LoVo (cell line): ENCODE measurements at places on chromosomes 3 and 15.

DNA sequence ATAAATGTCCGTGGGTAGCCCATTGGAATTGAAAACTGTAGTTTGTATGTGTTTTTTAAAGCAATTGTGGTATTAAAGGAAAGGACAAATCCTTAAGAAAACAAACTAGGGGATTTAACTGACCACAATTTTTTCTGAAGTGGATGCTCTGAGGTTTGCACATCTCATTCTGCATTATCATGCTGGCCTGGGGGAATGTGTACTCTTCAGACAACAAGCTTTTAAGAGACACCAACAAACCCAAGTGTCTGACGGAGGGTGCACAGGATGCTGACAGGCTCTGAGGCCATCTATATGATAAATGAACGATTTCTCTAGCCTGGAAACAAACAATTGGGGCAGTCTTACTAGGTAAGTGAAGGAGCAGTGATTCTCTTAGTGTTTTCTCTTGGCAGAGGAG is 9.1 kb downstream of the LINS1 start:
- no peak for DNase-seq

GRCh38 chr3:53250453-53250852 is 5.4 kb downstream of the TKT start:
- no peak for DNase-seq

DNA sequence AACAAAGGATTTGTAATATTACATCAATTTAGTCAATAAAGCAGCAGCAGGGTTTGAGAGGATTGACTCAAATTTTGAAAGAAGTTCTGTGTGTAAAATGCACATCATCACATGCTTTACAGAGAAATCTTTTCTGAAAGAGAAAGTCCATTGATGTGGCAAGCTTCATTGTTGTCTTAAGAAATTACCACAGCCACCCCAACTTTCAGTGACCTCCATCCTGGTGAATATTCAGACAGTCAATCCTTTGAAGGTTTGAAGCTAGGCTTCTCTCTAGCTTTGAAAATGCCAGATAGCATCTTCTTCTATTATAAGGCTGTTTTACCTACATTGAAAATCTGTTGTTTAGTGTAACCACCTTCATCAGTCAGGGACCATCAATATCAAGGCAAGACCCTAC is 51.8 kb upstream of the SETMAR start:
- no peak for DNase-seq

- DNase-seq, result no peak
Measured at GRCh38 chr3:98846101-98846500, 55.4 kb downstream of the DCBLD2 start.

DNA sequence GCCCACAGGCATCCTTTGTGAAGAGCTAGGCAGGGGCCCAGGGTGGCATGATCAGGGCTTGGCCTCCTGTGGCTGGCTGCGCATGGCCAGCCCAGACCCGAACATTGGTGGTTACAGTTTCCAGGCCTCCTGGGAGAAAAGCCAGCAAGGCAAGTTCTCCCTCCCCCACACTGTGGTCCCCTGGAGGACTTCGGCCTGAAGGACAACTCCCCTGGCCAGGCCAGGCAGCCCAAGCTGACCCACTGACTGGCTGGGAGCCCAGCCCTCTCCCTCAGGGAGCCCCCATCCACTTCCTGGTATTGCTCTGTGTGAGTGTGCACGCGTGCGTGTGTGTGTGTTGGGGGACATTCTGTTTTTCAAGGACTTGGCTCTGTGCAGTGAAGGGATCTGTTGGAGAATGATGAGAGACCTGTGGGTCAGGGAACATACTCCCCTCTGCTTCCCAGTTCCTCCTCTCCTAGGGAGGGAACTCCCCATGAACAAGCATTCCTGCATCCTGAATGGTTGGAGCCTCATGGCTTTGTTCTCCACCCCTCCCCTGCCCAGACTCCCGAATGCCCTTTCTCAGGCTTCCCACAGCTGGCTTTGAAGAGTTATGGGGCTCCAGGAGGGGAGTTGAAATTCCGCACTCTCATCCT is 29.5 kb downstream of the CORO2B start:
- DNase-seq, result no peak

- no peak for DNase-seq
Measured at GRCh38 chr15:34654625-34655024, 71.2 kb upstream of the GOLGA8B start.

DNA sequence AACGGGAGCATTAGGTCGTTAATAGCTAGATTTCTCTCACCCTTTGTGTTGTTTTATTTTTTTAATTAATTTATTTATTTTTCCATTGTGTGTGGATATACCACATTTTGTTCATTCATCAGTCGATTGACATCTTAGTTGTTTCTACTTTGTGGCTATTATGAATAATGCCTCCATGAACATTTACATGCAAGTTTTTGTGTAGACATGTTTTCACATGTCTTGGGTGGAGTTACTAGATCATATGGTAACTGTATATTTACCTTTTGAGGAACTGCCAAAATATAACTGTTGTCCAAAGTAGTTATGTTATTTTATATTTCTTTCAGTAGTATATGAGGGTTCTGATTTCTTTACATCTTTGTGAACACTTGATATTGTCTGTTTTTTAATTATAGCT is 18.8 kb downstream of the ZWILCH start:
- no peak for DNase-seq

- no peak for DNase-seq
Measured at GRCh38 chr3:50221411-50222168, 14.4 kb upstream of the GNAI2 start.

DNA sequence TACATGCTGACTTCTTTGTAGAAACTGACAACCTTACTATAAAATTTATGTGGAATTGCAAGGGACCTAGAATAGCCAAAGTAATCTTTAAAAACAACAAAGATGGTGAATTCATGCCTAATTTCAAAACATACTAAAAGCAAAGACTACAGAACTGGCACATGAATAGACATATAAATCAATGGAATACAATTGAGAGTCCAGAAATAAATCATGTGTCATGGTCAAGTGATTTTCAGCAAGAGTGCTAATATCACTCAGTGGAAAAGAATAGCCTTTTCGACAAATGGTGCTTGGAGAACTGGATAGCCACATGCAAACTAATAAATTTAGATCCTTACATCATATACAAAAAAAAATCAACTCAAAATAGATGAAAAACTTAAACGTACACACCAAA is 8.7 kb downstream of the IMPG2 start:
- DNase-seq, result no peak

GRCh38 chr15:84749111-84749991 is 959 bp downstream of the ZNF592 start:
- DNase-seq, result peak; percentile 16

DNA sequence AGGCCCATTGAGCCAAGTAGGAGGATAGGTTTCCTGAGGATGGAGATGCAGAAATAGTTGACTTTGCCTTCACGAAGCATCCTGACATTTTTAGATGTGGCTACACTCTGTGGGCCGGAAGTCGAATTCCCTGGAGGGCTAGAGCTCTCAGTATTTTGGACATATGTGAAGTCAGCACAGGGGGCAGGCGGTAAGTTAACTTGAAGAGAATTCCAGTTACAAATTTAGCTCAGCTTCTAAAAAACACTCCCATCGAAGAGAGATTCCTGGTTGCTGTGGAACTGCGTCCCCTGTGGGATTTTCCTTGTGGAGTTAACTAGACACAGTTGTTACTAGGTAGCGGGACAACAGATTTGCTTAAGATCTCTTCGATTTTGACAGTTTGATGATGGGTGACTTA is 161.9 kb upstream of the RGMA start:
- DNase-seq, result no peak

- DNase-seq, result no peak
Measured at GRCh38 chr15:33768670-33769190, 199.6 kb upstream of the CHRM5 start.

- no peak for DNase-seq
Measured at GRCh38 chr3:150942221-150942620, 30.3 kb downstream of the CLRN1 start.

DNA sequence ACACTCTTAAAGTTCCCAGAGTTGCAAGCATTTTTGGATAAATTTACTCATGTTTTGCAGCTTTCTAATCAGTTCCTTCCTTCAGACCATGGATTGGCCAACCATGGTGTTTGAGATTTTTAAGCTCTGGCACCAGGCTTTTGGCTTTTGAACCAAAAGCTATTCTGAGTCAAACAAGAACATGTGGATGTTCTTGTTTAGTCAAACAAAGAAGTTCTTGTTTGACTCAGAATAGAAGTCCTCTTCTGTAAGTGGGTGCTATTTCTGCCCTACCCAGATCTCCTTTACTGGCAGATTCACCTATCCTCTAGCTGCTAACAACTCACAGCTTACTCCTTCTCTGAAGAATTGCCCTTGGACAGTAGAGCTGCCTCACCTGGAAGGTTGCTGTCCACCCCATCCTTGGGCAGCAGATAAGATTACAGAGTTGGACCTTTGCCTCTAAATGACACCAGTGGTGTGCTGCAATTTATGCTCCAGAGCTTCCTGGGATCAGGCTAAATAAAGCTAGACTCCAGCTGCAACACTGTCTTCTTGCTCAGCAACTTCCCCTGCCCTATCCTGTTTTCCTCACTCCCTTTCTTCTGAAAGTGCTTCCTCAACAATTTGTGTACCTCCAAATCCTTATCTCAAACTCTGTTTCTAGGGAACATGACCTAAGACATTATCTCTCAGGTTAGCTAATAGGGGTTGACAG is 65.6 kb downstream of the COL6A6 start:
- DNase-seq, result no peak

DNA sequence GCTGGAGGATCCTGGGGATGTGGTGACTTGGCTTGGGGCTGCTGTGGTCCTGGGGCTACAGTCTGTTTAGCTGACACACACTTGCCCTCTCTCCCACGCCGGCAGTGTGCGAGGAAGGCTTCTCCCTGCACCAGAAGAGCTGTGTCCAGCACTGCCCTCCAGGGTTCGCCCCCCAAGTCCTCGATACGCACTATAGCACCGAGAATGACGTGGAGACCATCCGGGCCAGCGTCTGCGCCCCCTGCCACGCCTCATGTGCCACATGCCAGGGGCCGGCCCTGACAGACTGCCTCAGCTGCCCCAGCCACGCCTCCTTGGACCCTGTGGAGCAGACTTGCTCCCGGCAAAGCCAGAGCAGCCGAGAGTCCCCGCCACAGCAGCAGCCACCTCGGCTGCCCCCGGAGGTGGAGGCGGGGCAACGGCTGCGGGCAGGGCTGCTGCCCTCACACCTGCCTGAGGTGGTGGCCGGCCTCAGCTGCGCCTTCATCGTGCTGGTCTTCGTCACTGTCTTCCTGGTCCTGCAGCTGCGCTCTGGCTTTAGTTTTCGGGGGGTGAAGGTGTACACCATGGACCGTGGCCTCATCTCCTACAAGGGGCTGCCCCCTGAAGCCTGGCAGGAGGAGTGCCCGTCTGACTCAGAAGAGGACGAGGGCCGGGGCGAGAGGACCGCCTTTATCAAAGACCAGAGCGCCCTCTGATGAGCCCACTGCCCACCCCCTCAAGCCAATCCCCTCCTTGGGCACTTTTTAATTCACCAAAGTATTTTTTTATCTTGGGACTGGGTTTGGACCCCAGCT is 2.9 kb upstream of the FES start:
- DNase-seq, result no peak

DNA sequence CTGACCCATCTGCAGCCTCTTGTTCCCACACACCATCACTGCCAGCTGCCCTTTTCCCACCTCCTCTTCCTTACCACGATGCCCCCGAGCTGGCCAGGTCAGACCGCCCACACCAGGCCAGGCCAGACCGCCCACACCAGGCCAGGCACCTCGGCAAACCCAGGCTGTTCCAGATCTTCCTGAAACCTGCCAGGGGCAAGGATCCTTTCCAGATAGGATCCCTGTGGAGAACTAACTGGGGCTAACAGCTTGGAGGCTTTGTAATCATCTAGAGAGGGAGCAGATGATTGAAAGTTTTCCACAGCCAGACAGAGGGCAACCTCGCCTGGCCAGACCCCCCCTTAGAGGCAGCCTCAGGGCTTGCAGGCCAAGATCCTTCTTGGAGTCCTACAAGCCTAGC is 287.3 kb upstream of the TLE3 start:
- DNase-seq, result no peak

GRCh38 chr3:2391896-2392295 is 293.2 kb downstream of the CNTN4 start:
- DNase-seq, result no peak

GRCh38 chr3:16399473-16399872 is 114.0 kb downstream of the RFTN1 start:
- DNase-seq, result no peak

- no peak for DNase-seq
Measured at GRCh38 chr3:99248130-99248529, 346.6 kb upstream of the DCBLD2 start.
